Stimulated activated CD4-positive, alpha-beta T cell treated with anti-CD3 and anti-CD28 coated beads, Interleukin-4, amount 100 ng/mL, for 48 hours (primary cell): ENCODE measurements at places on chromosomes 6 and 20.

DNA sequence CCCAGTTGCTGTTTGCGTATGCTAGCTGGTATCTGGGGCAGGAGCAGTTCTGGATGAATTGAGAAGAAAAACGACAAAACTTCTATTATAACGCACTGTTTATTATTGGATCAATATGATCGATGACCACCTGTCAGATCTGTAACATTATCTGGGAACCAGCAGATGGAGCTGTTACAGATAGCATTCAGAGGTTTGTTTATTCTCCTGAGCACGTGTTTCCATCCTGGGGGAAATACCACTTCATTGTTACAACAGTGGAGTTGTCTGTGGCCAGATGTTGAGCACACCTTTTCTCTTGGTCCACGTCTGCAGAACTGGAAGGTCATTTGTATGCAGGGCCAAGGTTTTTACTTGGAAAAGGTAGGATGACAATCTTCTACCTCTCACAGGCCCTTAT lies 16.0 kb upstream of the NKX2-2 start:
- no peak for DNase-seq

DNA sequence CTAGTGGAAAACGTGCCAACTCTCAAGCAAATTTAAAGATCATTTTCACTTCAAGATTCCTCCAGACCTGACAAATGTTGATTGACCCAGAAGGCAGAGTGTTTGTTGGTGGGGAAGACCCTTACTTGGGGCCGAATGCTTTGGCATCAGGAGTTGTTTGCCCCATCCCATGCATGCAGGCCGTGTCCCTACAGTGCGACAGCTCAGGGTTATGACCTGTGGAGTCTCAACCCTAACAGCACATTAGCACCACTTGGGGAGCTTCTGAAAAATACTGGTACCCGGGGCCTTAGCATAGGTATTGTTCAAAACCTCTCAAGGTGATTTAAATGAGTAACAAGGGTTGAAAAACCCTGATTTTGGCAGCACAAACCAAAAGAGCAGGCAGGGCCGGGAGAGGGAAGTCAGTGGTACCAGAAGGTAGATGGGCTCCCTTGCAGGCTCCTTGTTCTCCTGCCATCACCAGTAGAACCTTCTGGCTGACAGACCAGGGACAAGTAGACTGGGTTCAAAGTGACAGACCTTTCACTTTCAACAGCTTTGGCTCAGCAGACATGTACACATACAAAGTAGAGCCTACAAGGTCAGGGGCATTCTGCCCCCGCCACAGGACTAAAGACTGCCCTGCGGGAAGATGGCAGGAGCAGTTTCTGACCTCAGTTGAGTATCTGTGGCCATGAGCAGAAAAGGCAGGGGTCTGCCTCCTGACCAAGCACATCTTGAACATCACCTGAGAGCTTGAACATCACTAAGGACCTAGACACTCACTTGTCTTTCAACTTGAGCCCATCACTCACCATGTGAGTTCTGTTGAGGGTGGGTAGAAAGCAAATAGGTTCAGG lies 39.6 kb downstream of the PLCG1 start:
- no peak for DNase-seq

GRCh38 chr20:3635346-3635745 lies 27.9 kb downstream of the GFRA4 start:
- no peak for DNase-seq

- DNase-seq, result no peak
These were observed 23.7 kb downstream of the TOMM34 start for GRCh38 chr20:44936510-44936909.

- no peak for DNase-seq
These were observed 3.0 kb downstream of the ARID1B start for GRCh38 chr6:156780102-156780641.

DNA sequence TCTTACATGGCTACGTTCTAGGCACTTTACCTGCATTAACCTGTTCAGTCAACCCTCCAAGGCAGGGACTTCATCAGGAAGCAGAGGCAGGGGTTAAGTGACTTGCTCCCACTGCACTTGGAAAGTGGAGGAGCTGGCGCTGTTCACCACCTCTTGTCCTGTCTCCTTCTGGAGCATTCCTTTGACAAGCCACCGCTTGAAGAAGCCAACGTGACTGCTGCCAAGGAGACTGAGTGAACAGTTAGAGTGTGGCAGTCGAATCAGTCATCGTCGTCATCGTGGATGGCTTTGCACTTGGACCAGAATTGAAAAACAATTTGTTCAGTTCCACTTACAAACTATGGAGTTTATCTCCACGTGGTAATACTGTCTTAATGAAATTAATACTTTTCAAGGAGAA lies 60.9 kb downstream of the TULP4 start:
- no peak for DNase-seq

DNA sequence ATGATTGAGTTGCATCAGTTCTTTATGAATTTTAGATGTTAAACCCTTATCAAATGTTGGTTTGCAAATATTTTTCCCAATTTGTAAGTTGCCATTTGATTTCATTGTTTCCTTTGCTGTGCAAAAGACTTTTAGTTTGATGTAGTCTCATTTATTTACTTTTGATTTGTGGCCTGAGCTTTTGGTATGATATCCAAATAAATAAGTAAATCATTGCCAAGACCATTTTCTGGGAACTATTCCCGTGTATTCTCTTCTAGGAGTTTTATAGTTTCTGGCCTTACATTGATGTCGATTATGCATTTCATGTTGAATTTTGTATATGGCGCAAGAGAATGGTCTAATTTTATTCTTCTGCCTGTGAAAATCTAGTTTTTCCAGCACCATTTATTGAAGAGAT lies 13.4 kb downstream of the AIG1 start:
- DNase-seq, result no peak

- DNase-seq, result no peak
These were observed 83.2 kb downstream of the LINC00237 start for GRCh38 chr20:21022925-21023324.

DNA sequence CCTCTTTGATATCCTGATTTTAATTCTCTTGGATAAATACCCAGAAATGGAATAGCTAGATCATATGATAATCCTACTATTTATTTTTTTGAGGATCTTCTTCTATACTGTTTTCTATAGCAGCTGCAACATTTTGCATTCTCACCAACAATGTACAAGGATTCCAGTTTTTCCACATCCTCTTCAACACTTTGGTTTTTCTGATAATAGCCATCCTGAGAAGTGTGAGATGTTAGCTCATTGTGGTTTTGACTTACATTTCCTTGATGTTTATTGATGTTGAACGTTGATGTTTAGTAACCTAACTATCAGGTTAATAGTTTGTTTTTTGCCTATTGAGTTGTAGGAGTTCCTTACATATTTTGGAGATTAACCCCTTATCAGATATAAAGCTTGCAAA lies 217.3 kb downstream of the LRFN2 start:
- DNase-seq, result no peak

DNA sequence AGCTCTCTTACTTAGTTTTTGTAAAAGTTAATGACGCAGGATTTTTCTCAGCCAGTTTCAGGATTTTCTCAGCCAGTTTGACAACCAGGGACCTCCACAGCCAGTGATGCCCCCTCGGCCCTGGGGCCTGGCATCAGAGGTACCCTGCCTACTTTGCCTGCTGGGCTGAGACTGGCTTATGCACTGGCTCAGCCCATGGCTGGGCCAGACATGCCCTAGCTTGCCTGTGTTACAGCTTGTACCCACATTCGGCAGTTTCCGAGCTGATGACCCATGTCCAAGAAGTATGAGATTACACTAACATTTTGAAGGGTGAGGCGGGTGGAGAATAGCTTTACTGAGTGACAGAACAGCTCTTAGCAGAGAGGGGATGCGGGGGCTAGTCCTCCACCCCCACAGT lies 406.1 kb upstream of the HSF2 start:
- DNase-seq, result no peak

GRCh38 chr20:16615199-16615598 lies 42.0 kb upstream of the KIF16B start:
- DNase-seq, result no peak

GRCh38 chr6:155402656-155403304 lies 52.9 kb downstream of the NOX3 start:
- DNase-seq, result no peak

DNA sequence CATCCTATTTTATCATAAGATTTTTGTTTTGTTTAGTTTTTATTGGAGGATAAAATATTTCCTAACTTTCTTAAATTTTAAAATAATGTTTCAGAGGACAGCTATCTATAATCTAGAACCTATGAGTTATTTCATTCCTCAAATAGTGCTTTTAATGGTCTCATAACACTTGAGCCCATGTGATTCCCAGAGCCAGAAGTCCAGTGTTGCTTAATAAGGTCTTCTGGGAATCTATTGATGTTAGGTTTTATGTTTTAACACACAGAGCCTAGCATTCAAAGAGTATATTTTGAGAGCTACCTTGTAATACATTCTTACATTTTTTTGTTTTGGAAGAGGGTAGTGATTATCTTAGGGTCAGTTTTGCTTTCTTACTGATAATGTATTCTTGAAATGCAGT lies 200.2 kb downstream of the CENPW start:
- DNase-seq, result no peak
